ENCODE measurements at places on chromosomes 2 and 18.
A peak's percentile ranks its signal among the peaks of the same experiment; 100 is the strongest.

DNA sequence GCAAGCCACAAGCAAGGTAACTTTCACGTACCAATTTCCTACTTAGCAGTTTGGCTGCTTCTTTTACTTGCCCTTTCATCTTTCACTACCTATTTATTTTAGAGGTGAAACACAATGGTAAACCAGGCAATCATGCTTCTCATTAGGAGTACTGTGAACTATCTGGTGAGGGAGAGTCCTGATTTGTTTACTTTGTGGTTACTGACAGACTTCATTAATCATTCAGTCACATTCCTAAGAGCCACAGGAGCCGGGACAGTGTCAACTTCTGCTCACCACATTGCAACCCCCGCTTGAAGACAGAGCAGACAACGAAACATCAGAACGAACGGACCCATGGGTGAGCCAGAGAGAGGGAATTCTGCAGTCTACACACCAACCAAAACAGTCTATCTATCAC lies 28.8 kb downstream of the TUBB6 start:
- DNase-seq = no peak

GRCh38 chr2:215460682-215461382 lies 25.0 kb upstream of the FN1 start:
- no peak for DNase-seq

- DNase-seq = no peak
These were observed 36.7 kb downstream of the TET3 start for GRCh38 chr2:74021407-74021755.

DNA sequence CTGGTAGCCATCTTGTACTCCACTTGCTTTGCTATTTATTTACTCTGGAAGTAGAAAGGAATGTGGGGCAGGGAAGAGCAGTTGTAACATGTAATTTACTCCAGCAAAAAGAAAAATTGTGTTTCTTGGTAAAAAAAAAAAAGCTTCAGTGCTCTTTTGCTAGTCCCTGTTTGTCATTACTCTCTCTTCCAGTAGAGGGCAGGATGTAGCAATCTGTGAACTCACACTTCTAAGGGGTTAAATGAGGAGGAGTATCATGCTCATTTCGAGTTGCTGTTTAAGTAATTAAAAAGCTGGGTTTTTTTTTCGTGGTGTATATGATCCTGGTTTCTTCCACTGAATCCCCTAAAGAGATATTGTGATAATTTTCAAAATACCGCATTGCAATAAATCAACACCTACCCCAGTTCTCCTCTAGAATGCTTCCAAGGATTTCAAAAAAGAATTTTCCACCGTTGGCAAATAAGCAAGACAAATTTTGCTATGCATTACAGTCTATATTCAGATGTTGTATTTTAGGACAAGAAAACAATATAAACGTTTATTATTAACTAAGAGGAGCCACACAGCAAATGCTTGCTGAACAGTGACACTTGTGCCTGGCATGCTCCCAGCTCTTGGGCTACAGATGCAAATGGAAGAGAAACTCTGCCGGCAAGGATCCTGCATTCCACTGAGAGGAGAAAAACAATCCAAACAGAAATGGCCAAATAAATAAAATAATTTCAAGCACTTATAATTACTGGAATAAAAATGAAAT lies 261.6 kb downstream of the ASXL3 start:
- peak; percentile 48 for DNase-seq

GRCh38 chr2:233816771-233817170 lies 37.6 kb downstream of the HJURP start:
- DNase-seq = no peak

DNA sequence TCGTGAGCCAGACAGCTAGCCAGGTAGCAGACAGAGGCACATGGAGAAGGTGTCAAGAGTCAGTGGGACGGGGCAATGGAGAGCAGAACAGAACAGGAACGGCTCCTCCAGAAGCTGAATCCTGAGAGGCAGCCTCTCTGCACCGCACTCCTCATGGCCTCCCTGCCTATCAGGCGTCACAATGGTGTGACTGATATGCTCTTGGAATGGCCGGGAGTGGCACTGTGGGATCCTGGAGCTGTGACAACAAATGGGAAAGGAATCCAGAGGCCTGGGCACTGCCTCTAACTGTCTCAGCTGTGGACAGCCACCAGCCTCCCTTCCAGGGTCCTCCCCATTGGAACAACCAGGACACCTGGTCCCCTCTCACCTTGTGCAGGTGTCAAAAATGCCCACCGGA lies 89.1 kb upstream of the ID2 start:
- no peak for DNase-seq

GRCh38 chr2:218343591-218343990 lies 13.1 kb upstream of the CATIP start:
- no peak for DNase-seq

DNA sequence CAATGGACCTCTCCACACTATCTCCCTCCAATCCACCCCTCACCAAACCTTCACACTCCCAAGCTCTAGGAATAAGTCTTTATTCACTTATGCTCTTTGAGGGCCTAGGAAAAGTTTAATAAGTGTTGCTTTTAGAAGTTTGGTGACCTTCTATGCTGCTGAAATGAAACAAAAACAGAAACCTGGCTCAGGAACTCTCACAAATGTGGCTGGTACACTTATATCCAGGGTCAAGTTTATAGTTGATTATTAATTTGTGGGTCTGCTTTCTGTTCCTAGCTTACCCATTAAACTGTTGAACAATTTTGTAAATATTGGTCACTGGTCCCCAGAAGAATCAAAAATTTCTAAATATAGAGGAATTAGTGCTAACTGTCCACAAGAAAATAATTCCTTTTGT lies 14.2 kb upstream of the ANKRD44 start:
- no peak for DNase-seq

DNA sequence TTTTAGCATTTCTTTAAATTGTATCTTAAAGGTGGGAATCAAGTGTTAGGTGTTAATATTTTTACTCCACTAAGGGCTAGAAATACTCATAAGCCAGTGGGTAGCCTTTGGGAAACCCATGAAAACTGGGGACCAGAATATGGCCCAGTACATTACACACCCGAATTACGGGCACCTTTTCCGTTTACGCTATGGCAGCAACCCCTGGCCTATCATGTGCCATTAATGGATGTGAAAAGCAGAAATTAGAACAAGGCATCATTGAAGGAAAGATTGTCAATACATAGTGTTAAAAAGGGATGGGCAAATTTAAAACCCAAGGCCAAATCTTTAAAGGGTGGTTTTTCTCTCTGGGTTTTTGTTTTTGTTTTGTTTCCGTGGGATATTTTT lies 781 bp downstream of the FARP2 start:
- DNase-seq = peak; percentile 30

GRCh38 chr18:70301667-70302066 lies 12.8 kb downstream of the SOCS6 start:
- no peak for DNase-seq

- no peak for DNase-seq
These were observed 213.1 kb downstream of the IKZF2 start for GRCh38 chr2:212938144-212938793.

DNA sequence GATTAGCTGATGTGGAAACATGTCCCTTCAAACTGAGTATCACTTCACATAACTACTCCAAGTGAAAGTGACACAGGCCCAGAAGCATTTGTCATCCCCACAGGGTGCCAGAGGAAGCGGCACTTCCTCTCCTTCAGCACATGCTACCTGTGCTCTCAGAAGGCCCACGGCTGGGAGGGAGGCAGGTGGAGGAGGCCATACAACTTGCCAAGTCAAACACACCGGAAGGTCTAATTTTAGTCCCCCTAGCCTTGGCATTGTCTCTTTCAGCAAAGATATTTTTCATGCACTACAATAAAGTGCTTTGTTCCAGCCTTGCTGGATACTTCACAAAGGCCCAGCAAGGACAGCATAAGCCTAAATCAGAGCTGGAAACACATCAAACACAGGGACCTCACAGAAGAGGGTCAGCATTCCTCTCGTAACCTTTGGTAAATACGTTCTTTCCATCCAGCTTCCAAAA lies 38.0 kb downstream of the VSNL1 start:
- no peak for DNase-seq

GRCh38 chr2:17043173-17043572 lies 377.5 kb upstream of the CYRIA start:
- no peak for DNase-seq

DNA sequence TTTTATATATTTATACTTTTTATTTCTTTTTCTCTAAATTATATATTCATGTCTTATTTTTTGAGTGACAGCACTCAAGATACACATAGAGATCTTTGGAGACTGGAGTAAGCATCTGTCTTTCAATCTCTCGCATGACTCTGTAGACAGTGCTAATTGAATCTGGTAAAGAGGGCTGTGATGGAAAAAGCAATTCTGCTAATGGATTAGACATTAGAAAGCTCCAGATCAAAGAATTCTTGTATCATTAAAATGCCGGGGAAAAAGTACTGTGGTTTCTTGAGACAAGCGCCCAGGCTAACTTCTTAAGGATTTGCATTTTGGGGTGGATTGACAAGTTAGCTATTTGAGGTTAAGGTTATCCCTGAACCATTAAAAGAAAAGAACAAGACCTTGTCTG lies 383.1 kb upstream of the TNP1 start:
- no peak for DNase-seq

DNA sequence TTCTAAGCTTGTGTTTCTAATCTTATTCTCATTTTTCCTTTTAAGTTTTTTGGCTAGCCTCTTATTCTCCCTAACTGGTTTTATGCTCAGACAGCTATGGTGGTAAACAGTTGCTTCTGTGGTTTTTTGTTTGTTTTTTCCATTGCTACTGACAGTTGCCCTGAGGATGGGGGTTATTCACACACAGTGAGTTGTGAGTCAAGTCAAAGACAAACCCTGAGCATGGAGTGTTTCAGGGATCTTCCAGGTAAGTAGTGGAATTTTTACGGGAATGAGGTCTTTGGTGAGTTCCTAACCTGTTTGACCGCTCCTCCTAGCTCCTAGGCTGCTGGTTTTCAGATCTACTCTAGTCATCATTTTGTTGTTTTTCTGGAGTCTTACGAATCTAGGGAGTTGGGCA lies 162.8 kb downstream of the ZNF407 start:
- DNase-seq = no peak

Measured in KBM-7 (cell line).